Effector memory CD4-positive, alpha-beta T cell (primary cell): ENCODE measurements at places on chromosomes 5 and 9.

- DNase-seq = no peak
These were observed 34.4 kb upstream of the KCNIP1 start for GRCh38 chr5:170469414-170469813.

DNA sequence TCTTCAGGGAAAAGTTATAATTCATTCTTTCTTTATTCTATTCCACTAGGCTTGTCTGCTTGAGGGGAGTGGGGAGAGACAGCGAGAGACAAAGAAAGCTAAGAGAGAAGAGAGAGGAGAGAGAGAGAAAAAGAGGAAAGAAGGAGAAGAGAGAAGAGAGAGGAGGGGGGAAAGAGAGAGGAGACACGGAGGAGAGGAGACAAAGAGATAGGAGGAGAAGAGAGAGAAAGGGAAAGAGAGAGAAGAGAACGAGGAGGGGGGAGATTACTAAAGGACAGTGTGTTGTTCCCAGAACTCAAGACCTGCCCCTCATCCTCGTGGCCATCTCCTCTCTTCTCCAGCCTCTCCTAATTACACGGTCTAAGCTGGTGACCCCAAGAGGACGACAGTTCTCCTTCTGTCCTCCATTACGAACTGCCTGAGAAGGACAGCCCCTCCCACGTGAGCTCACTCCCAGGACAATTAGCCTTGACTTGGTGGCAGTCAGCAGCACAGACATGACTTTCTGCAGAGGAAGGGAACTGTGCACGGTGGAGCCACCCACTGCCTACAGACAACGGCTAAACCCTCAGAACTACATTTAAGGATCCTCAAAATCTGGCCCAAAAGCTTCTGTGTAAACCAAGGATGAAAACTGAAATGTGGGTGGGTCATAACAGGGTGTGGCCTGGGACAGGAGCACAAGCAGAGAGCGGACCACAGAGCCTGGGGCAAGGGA is 99.1 kb downstream of the COL23A1 start:
- no peak for DNase-seq

- no peak for DNase-seq
These were observed 792 bp downstream of the NTMT1 start for GRCh38 chr9:129626625-129627284.

GRCh38 chr5:7650755-7651154 is 200.2 kb downstream of the CFAP90 start:
- no peak for DNase-seq

DNA sequence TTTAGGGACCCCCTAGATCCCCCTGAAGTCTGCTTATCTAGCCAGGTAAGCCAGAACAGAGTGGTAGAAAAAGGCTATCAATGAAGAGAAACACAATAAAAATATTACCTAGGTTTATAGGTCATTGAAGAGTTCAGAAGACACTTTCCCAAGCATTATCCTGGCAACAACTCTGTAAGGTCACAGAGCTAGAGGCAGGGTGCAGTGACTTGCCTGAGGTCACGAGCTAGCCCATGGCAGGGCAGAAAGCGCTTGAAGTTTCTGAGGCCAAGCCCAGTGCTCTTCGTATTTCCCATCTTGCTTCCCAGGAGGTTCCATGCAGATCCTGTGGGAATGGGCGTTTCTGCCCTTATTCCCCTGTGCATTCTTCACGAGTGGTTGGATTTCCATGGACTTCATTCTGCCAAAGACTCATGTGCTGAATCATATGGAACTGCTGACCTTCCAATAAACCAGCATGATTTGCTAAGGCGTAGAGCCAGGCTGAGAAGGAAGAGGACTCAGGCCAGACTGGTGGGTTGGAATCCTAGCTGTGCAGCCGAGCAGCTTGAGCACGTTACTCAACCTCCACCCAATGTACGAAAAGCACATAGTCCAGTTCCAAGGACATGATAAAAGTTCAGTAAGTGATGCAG is 22.1 kb downstream of the TRMO start:
- DNase-seq = no peak

- DNase-seq = no peak
These were observed 180.5 kb downstream of the NFIB start for GRCh38 chr9:14133394-14133793.

- DNase-seq = no peak
These were observed 2.9 kb downstream of the EDIL3 start for GRCh38 chr5:84381502-84382362.

- DNase-seq = no peak
These were observed 206.4 kb downstream of the NFIB start for GRCh38 chr9:14107495-14107894.

- no peak for DNase-seq
These were observed 226.3 kb downstream of the SMARCA2 start for GRCh38 chr9:2241461-2241835.

- no peak for DNase-seq
These were observed 193.5 kb downstream of the PLK2 start for GRCh38 chr5:58266402-58266801.

DNA sequence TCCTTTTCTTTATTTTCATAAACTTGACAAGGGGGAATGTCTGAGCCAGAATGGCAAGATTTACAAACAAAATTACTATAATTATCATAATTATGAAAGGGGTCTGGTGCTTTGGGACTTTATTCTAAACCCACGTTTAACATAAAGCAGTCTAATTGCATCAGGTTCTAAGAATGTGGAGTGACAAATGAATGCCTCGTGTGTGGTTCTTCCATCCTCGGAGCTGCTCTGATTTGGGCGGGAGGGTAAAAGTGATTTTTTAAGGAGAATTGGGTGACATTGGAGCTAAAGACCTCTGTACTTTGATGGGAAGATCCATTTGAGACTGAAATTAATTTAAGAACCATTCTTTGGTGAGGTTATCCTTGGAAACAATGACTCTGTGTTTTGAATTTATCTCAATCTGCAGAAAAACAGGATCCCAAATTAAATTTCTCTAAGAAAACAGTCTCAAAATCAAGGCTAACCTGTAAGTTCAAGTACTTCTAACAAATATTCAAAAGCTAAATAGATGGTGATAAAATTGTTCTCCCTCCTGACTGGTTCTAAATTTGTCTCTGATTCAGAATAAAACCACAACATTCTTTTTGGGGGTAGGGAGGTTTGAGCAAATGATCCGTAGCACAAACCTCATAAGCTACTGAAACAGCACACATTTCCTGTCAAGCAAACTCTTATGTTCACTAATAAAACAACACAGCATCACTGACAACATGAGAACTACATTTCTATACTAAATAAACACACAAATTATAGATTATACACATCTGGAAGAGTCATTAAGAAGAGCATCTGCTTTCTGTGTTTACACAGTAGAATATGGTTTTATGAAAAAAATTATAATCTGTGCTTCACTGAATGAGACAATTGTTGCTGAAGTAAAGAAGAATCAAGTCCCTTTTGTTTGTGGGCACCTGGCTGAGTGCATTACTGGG is 85.5 kb downstream of the DCP2 start:
- no peak for DNase-seq

GRCh38 chr5:124444147-124444775 is 302.2 kb downstream of the ZNF608 start:
- no peak for DNase-seq
